Stimulated activated CD8-positive, alpha-beta memory T cell treated with anti-CD3 and anti-CD28 coated beads, Interleukin-2, amount 100 ng/mL, for 1 hour (primary cell): ENCODE measurements at places on chromosomes 3 and 15.

GRCh38 chr3:179056326-179056725 lies 15.3 kb downstream of the ZMAT3 start:
- DNase-seq, result no peak

DNA sequence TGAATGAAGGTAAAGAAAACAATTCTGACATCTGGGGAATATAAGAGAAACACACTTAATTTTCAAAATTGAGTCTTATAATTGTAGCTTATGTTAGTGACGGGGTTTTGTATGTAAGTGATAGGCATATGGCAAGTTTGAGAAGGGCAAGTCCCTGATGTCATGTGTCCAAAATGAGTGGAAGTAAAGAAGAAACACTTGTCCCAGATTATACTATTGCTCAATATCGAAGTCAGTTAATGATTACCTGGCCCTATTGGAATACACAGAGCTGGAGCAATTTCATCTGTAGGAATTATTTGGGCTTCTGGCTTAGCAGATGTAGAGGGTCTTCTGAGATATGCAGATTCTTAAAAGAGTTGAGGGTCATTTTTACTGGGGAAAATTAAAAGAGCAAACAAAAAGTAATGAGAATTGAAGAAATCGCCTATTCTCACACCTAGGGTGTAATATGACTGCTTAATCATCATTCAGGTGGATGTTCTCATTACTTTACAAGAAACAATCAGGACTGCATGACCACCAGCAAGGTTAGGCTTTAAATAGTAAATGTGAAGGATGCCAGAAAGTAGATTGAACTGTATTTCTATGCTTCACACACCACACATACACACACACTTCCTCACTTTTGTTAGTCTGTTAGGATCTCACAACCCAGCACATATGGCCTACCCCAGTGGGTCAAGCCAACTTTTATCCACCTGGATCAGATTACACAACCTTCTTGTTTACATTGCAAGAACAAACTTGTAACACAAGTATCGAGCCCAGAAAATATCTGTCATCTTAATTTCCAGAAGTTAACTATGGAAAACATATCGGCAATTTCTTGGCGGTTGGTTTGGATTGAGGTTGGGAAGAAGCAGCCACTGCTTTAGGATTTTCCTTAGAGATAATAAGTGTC lies 183.3 kb upstream of the LRRC3B start:
- DNase-seq, result no peak

DNA sequence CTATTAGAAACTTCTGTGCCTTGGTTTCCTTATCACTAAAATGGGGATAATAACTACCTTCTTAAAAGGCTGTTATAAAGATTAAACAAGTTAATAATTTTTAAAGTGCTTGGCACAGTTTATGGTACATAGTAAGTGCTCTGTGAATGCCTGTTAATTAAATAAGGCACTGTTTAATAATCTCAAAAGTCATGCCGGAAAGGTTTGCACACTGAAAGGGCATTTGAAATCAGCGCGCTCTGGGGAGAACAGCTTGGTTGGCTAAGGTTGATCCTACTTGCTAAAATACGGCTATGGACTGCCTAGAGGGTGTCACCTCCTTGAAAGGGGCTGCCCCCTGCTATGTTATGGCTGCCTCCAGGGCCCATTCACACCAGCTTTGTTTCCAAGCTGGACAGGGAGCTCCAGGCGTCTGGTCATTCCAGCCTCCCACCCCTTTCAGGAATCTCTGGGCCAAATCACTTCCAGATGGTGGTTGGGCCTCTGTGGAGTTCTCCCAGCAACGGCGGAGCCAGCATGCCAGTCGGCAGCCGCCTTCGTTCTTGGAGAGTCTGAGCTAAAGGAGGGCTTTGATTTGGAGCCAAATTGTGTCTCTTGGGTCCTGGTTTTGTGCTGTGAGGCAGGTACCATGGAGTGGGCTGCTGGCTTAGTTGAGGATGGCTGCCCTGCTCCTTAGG lies 5.9 kb downstream of the FLNB start:
- DNase-seq, result no peak

DNA sequence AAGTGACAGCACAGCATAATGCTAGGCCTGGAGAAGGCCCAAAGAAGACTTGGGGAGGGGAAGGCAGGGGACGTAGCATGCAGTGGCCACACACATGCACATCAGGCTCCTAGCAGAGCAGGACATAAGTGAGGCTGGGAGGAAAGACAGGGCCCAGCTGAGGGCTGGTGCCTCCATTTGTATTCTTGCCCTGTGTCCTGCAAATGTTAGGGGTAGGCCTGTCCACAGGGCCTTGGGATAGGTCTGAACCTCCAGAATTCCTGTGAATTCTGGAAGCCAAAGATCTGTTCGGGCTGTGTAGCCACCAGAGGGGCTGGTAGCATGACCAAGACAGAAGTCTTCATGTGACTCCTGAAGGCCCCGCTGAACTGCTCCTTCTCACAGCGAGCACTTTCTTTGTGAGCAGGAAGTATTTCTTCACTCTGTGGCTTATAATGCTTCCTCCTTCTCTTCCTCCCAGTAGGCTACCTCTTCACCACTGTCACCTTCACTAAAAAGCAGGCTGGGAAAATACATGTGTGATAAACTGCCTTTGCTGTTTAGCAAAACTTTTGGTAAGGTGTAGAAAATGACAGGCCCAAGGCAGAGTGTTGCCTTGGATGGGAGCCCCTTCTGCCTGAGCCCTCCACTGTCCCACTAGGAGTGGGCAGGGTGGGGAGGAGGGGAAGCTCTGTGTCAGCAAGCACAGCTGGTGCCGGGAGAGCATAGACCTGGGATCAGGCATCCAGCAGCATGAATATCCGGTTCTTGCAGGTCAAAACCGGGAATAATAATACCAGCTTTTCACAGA lies 8.4 kb downstream of the CERS3 start:
- no peak for DNase-seq

DNA sequence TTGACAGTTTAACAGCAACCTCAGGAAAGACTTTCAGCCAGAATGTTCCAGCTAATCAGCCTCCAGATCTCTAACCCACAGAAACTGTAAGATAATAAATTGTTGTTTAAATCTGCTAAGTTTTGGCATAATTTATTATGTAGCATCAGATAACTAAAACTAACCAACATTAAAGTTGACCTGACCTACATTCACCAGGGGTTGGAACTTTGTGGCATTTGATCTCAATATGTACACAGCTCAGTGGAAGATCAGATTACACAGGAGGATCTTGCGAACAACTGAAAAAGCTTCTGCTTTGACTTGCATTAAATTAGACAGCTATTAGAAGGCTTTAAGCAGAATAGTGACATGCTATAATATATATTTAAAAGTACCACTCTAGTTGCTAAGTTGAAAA lies 91.4 kb upstream of the POU1F1 start:
- no peak for DNase-seq

DNA sequence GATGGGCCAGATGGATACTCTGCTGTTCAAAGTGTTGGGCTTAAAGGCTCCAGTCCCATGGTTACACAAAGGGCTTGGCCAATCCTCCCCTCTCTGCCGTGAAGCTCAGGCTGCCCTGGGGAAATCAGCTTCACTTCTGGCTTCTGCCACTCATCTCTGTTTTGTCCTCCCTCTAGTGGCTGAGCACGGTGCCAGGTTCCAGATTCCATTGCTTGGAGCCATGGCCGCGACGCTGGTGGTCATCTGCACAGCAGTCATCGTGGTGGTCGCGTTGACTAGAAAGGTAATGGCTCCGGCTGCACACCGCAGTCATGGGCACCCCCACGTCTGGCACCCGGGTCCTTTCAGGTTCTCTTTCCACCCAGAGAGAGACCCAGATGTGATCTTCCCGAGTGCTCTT lies 5.6 kb downstream of the TIGIT start:
- no peak for DNase-seq

DNA sequence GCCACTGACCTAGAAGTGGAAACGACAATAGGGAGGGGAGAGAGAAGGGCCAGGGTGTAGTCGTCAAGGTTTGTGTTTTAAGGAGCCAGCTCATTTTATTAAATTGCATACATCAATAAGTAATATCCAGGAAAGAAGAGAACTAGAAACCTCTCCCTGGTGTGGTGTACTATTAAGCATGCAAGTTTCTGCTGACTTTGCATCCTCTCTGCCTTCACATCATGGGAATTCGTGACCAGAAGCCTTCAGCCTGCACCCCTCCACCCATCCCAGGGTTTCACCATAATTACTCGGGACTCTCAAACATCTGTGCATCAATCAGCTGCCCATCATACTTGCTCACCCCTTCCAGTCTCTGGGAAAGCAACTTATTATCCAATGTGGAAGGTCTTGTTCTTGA lies 70.9 kb upstream of the UBE3A start:
- no peak for DNase-seq
